ENCODE measurements at places on chromosomes 11 and 22.

- DNase-seq: no peak
Observed at GRCh38 chr11:62604460-62605120, 2.9 kb upstream of the MTA2 start.

DNA sequence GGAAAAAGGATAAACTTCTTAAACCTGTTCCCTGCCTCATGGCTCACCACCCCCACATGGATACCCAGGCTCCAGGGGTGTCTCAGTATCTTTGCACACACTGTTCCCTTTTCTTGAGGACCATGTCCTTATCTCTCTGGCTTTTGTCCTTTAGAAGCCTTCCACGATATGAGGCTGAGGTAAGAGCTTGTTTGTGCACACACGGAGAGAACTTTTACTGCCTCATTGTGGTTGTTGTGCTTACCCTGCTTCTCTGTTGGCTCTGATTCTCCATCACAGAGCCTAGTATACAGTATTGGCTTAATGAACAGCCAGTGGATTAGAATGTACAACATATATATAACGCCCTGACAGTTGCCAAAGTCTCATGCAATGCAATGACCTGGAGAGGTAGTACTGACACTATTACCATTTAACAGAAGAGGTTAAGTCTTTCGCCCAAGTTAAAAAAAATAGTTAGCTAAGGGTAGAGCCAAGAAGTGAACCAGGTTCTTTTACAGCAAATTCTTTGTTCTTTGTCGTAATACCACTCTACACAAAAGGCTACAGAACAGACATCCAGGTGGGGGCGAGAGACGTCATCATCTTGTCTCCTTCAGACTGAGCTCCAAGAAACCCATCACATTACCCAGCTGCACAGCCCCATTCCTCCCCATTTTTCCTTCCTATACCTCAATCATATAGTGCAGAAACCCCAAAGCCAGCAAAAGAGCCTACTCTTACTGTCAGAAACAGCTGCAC is 117.3 kb downstream of the PLEKHA7 start:
- DNase-seq: no peak

- no peak for DNase-seq
Observed at GRCh38 chr11:26820739-26821138, 98.9 kb upstream of the SLC5A12 start.

DNA sequence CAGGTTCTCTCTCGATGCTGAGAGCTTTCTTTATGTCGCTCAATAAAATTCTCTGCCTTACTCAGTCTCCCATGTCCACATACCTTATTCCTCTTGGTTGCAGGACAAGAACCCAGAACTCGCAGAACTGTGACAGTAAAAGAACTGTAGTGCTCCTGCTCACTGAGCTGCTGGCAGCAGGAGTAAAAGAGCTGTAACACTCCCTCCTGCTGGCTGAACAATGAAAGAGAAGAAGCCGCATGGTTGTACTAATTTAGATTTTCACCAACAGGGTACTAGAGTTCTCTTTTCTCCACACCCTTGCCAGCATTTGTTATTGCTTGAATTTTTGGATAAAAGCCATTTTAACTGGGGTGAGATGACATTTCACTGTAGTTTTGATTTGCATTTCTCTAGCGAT is 433.2 kb downstream of the GUCY1A2 start:
- DNase-seq: no peak

GRCh38 chr22:22884010-22884887 is 3.4 kb upstream of the IGLL5 start:
- DNase-seq: peak; percentile 41
